Activated T-cell treated with anti-CD3 and anti-CD28 coated beads, Interleukin-2, amount 50 U/mL, for 72 hours (primary cell): ENCODE measurements at places on chromosomes 2 and 18. TPM values are rescaled to one million over a fixed set of nuclear protein-coding genes. Genes with fewer than 3 reads are reported as not detected.
A peak's percentile ranks its signal among the peaks of the same experiment; 100 is the strongest.

CLIP4 gene
- total RNA-seq: 28.4 TPM

PELI1 gene
- total RNA-seq: 33.1 TPM

LOXHD1 gene
- 0.05 TPM for total RNA-seq

STON1 gene
- 1.9 TPM for total RNA-seq

PNO1 gene
- total RNA-seq: 18.9 TPM

TMEM37 gene
- not detected for total RNA-seq

GRCh38 chr2:168654705-168655104, 147.7 kb upstream of the NOSTRIN start:
- H3K4me3 ChIP-seq: no peak overlapping the region
- H3K27ac ChIP-seq: no peak overlapping the region
- peaks cover 2% of the 10 kb centered on the region for H3K36me3 ChIP-seq
- H3K27me3 ChIP-seq: no peaks in the 10 kb centered on the region

DNA sequence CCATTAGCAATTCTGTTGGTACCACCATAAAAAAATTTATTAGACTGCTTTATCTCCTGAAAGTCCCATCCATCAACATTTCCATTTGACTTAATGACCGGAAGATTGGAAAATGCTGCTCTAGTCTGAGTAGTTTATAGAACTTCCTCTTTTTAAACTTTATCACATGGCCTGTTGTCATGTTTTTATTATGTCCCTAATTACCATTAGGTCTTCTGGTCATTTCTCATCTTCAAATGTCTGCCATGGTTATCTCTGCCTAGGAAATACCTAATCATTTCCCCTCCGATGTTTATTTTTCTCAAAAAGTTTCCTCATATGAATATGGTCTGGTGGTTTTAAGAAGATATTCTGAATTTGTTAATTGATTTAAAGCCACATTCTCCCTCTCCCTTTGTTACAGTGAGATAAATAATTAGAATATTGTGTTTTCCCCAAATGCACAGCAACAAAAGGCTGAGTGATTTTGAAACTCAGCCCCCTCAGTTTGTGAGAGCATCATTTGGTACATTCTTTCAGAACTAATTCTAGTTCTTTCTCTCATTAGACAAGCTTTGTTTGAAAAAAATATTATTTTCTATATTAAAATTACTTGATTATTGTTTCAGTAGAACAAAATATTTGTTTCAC, 317.1 kb upstream of the ST6GAL2 start:
- H3K4me3 ChIP-seq: no peak overlapping the region
- no peaks in the 10 kb centered on the region for H3K36me3 ChIP-seq
- H3K27ac ChIP-seq: no peak overlapping the region
- H3K27me3 ChIP-seq: no peaks in the 10 kb centered on the region
- no peaks in the 10 kb centered on the region for H3K4me1 ChIP-seq
- DNase-seq: no peak

GRCh38 chr2:47179388-47179787, 24.3 kb upstream of the STPG4 start:
- H3K36me3 ChIP-seq: peaks cover 9% of the 10 kb centered on the region
- peaks cover 6% of the 10 kb centered on the region for H3K27me3 ChIP-seq
- peaks cover 32% of the 10 kb centered on the region for H3K4me1 ChIP-seq
- H3K4me3 ChIP-seq: no peak overlapping the region
- no peak for DNase-seq

DNA sequence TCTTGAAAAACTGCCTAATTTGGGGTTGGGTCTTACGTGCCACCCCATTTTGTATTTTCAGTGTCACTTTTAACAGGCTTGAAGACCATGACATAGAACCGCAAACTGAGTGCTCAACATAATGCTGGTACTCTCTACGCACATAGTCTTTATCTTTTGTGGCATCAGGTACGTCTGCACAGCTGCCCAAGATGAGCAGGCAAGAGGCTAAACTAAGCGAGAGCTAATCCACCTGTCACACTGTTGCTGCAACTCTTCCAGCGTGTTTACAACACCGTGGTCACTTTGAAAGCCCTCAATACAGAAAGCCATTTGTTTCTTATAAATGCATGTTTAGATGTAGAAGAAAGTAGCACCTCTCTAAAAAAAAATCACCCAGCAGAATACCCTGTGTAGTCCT, 270.0 kb upstream of the TCF4 start:
- H3K4me3 ChIP-seq: no peak overlapping the region
- no peaks in the 10 kb centered on the region for H3K27me3 ChIP-seq
- no peaks in the 10 kb centered on the region for H3K36me3 ChIP-seq
- H3K4me1 ChIP-seq: no peaks in the 10 kb centered on the region
- DNase-seq: no peak

GRCh38 chr2:222747526-222748160, 76.2 kb downstream of the MOGAT1 start:
- H3K4me3 ChIP-seq: peak overlapping the region; percentile 35
- H3K36me3 ChIP-seq: no peaks in the 10 kb centered on the region
- H3K4me1 ChIP-seq: peaks cover 33% of the 10 kb centered on the region
- H3K27ac ChIP-seq: no peak overlapping the region

- no peaks in the 10 kb centered on the region for H3K36me3 ChIP-seq
- H3K27me3 ChIP-seq: peaks cover 8% of the 10 kb centered on the region
- no peak within 1 kb of the TSS for H3K27ac ChIP-seq
- DNase-seq: no peak
- H3K4me3 ChIP-seq: no peak within 1 kb of the TSS
- no peaks in the 10 kb centered on the region for H3K4me1 ChIP-seq
These were observed at the start of gene TNS1 for GRCh38 chr2:218002845-218003180. TSS of gene TNS1 (minus strand) at chr2:218002995. CDS start at chr2:218002872, 123 bp downstream.

DNA sequence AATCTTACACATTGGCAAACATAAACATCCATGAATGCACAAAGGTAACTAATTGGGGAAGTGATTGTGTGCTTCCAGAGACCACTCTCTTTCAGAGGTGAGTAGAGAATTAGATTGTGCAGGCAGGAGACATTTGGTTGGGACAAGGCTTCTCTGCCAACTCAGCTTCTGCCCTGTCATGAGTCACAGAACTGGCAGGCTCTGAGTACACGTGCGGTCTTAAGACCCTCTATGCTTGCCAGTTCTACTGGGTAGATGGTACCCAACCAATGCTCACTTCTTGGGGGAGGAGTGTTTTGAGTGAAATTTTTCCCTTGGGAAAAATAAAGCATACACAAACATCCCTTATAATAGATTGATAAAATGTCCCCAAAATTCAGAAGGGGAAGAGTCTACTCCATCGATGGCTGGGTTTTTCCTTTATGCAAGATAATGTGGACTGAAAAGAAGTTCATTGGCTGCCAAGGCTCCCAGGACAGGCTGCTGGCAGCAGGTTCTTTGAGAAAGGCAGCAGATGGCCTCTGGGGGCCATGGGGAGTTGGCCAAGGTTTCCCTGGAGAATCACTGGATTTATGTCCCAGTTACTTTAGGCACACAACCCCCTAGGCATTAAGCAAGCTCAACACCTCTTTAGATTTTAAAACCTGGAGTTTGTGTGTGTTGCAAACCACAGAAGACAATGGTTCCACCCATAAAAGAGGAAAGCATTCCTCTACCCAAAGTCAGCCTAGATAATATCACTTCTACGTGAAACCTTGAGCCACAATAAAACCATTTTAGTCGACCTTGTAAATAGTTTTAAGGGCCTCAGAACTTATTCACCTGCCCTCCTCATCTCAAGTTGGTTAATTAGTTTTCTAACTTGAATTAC, 417.0 kb downstream of the TXNL1 start:
- no peaks in the 10 kb centered on the region for H3K4me1 ChIP-seq
- H3K36me3 ChIP-seq: no peaks in the 10 kb centered on the region
- H3K4me3 ChIP-seq: no peak overlapping the region
- H3K27ac ChIP-seq: no peak overlapping the region
- no peaks in the 10 kb centered on the region for H3K27me3 ChIP-seq
- no peak for DNase-seq

DNA sequence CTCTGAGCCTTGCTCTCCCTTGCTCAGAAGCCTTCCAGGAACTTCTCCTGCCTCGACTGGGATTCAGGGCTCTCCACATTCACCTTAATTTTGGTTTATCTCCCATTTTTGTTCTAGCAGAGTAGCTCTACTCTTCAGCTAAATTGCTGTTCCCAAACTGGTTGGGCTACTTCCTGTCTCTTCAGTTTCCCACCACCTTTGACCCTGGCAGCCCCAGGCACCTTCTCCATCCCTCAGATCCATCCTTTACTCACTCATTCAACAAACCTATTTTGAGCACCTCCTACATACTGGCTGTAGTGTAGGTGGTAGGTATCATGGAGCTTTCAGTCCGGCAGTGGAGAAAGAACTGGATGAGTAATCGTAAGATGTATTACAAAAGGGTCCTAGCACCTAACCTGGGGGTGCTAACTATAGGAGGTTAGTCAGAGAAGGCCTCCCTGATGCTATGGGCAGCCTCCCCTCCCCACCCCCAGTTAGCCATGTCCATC, 26.3 kb downstream of the MERTK start:
- DNase-seq: no peak
- H3K36me3 ChIP-seq: no peaks in the 10 kb centered on the region
- H3K4me1 ChIP-seq: peaks cover 6% of the 10 kb centered on the region
- H3K27ac ChIP-seq: no peak overlapping the region
- H3K27me3 ChIP-seq: peaks cover 11% of the 10 kb centered on the region
